CD4-positive, alpha-beta T cell treated with Interleukin-21 for 1 hour (primary cell): ENCODE measurements at places on chromosomes 2 and 18.

GRCh38 chr2:53635694-53636093 is 131.9 kb upstream of the CHAC2 start:
- no peak for DNase-seq

GRCh38 chr2:18482666-18483065 is 77.8 kb downstream of the RDH14 start:
- DNase-seq: no peak

DNA sequence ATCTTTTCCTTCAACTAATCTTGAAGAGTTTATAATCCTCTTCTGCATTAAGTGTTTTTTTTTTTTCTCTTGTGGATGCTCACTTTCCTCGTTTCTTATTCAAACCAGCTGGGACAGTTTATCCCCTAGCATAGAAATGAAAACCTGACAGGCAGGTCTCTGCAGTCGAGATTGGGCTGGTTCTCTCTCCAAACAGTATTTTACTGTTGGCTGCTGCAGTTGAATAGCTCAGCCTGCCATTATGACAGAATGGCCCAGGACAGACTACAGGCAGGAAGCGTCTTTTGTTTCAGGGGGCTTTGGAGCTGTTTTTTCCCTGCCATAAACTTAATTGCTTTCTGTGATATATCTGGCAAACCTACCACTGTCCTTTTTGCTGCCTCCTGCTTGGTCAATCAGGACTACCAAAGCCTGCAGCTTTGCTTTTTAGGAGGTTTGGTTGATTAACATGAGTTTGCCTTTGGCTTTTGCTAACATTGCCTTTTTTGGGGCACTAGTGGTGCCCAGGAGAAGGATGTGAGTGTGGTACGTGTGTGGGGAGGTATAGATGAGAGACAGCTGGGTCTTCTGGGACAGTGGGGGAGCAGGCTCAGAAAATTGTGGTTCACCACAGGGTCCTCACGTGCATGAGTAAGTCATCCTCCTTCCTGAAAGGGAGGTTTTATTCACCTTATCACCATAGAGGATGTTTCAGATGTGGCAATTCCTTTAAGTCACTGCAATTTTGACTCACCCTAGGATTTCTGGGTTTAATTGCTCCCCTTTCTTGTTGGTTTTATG is 128.7 kb downstream of the LYPD6B start:
- peak; percentile 25 for DNase-seq

DNA sequence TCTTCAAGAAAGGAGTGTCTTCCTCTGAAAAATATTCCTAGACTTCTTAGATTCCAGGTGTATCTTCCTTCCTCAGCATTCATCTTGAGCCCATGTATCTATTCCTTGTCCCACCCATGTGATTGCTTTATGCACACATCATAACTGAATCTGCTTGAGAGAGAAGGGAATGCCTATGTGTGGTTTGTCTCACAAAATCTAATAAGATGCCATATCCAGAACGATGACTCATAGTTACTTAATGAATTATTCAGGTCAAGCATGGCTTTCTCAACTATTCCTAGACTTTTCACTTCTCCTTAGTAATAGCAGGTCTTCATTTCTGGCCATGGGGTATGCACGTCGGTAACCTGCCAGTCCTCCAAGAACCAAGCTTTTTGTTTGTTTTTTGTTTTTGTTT is 121.8 kb downstream of the SETBP1 start:
- DNase-seq: no peak

DNA sequence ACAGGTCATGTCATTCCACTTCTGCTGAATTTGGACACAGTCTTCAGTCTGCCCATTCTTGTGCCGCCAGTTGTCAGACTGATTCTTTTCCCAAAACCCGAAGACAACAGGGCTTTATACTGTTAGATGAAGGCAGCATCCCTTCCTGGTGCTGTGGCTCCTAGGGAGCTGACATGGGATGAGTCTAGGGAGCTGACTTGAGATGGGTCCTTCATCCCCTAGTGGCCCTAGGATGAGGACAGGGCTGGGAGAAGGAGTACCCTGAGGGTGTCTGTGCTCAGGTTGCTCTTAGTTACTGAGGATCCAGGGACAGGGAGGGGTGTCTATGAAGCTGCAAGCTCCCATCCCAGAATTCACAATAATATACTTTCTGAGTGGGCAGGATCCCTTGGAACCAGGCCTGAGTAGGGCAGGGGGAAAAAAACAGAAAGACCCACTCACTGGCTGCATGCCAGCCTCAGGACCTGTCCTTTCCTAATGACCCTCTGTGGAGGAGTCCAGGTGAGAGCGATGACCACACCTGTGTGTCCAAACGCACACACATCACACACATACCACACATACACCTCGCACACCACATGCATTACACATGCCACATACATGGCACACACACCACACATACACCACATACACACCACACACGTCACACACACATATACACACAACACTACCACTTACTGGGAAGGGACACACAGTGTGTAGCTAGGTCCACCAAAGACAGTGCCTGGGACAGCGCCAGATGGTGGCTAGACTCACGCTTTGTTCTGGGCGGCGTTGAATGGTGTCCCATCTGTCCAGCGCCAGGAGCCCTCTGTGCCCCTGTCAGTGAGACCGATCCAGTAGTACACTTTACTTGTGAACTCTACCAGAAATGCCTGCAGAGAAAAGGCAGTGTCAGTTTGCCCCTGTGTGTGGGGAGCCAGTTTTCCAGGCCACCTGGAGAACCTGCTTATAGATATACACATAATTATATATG is 11.1 kb downstream of the CLEC4F start:
- no peak for DNase-seq

GRCh38 chr2:207663870-207664545 is 38.8 kb upstream of the METTL21A start:
- DNase-seq: no peak

GRCh38 chr18:36149514-36150289 is 20.0 kb downstream of the ELP2 start:
- no peak for DNase-seq

DNA sequence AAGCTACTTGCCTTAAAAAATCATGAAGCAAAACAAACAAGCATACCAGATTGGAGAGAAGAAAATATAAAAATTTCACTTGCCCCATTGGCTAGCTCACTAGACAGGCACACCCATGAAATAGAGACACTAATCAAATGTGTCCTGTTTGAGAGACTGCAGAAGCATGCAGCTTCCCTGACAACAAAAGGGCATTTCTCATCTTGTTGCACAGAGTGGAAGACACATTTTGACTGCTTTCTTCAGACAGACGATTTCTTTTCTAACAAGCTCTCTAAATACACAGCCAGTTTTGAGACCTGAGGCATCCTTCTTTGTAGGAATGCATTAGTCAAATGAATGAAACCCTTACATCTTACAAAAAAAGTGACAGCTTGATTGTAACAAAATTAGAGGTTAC is 1558.6 kb upstream of the NXPH2 start:
- no peak for DNase-seq

DNA sequence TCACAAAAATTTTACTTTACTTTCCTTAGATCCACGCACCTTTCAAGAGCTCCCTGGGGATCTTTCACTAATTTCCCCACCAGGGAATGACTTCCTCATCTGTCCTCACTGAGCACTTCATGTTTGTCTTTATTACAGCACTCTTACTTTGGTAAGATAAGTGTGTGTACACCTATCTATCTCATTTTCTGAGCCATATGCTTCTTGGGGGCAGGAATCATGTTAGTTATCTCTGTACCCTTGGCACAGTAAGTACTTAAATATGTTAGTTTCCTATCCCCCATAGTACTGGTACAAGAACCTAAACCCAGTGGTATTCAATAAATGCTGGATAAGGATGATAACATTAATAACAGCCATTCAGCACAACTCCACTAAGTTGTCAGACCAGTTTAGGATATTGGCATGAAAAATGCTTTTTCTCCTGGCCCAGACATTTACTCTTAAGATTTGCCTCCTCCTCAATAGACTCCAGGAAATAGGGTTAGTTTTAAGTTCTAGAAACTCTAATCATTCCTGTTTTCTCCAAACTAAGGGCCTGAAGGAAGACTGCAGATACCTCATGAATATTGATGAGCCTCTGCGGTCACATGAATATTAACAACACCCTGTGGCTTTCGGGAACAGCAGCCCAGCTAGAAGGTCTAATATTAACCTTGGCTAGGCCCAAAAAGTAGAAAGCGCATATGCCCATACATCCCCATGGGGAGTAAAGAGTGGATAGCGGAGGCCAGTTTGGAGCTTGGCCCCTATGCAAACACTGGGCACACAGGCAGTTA is 38.2 kb downstream of the NHEJ1 start:
- no peak for DNase-seq

DNA sequence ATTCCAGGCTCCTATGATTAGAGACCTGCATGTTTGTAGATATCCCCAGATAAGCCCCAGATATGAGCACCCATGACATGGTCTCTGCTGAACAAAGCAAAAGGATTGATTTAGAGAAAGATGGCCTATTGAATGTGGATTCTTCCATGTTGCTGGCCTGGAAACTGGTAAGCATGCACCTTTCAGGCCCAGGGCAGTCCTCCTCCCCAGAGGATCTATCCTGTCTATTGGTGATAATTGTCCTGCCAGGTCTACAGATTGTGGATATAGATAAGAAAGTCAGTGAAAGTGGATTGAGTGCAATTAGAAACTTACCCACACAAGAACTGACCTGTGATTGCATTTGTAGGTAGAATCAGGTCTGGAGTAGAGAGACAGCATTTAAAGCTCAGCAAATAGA is 256.9 kb upstream of the SIX3 start:
- no peak for DNase-seq

DNA sequence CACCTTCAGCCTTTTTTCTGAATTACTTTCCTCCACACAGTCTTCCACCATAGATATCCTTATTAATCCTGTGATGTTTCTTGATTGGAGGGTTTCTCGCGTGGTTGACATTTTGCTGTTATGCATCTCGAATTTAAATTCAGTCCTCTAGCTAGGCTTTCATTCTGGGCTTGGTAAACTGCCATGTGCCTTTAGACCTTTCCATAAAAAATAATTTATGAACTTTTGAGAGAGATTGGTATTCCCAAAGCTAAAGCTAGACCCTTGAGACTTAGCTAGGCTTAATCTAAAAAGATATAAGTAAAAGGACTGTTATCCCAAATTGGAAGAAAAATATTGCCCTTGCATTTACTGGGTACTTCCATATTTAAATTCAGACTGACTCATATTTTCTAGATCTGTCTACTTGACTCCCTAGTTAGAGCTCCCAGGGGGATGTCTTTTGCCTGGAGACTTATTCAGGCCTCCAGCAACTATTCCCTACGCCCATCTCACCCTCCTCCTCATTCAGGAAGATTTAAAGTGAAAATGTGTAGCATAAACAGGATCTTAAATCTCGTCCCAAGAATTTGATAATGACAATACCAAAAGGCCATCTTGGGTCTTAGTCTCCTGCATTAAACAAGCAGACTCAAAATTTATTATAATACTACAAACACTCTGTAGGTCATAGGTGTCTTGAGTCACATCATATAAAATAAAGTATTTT is 60.3 kb downstream of the KIAA2012 start:
- DNase-seq: no peak

DNA sequence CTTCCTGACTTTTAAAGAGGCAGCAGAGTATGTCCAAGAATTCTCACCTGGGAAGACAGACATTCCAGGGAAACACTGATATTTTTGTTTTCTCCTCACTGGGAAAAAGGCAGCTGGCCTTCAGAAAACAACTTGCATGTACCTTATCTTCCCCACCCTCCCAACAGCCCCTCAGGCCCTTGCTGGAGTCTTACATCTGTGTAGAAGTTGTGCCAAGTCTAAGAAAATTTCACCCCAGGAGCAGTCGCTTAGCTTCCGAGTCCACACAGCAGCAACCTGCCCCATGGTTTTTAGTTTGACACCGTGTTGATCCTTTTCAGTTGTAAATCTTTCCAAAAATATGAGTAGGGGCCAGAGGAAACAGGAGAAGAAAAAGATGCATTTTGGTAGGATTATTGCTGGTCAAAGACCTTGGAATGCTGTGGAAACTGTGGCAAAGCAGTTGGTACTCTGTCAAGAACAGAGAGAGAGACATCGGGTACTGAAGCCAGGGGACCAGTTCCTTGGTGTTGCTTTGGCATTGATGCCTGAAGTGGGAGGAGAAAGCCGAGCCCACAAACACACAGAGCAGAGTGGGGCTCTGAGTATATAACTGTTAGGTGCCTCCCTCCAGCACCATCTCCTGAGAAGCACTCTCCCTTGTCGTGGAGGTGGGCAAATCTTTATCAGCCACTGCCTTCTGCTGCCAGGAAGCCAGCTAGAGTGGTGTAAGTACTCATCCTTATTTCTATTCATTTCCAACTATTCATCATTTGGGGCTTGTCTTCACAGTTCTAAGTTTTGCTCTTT is at the start of gene SLC14A1:
SLC14A1 (plus strand) TSS at position 615 of the 789 bp plus-strand sequence. CDS start 6,140 bp downstream, outside the sequence.
- no peak for DNase-seq

DNA sequence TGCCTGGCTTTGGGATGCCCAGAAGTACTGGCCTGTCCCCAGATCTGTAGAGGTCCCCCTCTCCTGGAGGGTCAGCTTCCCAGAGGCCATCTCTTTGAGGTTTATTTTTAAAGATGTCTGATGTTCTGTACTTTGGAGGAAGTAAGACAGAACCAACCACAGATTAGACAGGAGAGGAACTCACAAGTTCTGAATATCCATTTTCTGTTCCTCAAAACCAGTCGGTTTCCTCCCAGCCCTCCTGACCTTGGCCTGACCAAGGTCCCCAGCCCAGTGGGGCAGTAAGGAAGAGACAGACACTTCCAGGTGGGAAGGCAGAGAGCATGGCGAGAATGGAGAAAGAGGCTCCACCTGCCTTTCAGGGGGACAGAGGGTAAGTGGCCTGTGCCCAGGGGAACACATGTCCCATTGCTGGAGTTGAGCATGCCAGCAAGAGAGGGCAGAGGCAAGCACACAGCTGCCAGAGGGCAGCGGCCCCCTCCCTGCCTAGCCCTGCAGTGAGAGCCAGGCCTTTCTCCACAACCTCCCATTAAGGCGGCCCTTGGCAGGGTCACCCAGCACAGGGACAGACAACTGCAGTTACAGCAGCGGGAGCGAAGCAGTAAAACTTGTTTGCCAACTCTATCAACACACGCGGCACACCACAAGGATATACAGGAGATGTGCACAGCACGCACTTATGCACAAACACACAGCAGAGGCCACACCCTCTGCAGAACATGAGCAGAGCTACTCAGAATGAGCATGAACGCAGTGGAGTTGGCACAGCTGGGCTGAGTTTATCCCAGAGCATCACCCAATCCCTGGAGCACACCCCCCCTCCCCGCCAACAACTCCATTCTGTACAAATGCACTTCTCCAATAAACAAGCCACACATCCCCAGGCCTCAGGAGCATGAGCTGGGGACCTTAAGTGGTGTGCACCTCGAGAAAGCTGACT is 18.5 kb upstream of the SEMA4C start:
- DNase-seq: no peak
